ENCODE measurements at places on chromosomes 4 and X.

- no peak for DNase-seq
These were observed 29.4 kb upstream of the OPHN1 start for GRCh38 chrX:68462653-68463052.

GRCh38 chr4:78560296-78560963, 8.9 kb downstream of the ANXA3 start:
- DNase-seq: no peak

- no peak for DNase-seq
These were observed 62.7 kb downstream of the HTRA3 start for GRCh38 chr4:8332038-8332857.

- DNase-seq: no peak
These were observed 14.6 kb downstream of the TMSB4X start for GRCh38 chrX:12989461-12989860.

GRCh38 chr4:6944301-6945051, 34.9 kb downstream of the TBC1D14 start:
- DNase-seq: no peak

- DNase-seq: no peak
These were observed 357.1 kb upstream of the NOCT start for GRCh38 chr4:138658518-138658917.

- no peak for DNase-seq
These were observed 48.4 kb upstream of the SPANXN4 start for GRCh38 chrX:142977128-142977914.

DNA sequence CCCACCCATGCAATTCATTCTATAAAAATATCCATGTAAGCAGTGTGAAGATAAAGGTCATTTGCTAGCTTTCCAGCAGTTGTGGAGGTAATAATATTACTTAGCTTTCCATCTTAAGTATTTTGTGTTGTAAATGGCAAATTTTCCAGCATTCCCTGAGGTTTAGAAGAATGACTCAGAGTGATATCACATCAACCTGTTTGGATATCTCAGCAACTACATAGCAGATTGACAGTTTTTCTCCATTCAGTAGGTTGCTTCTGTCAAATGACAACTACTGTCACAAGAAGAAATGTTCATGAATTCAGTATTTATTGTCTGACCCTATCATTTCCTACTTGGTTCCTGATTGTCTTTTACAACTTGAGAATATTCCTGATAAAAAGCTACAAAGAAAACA, 434.9 kb upstream of the GALNTL6 start:
- DNase-seq: no peak

All from NCI-H345 (cell line).